ENCODE measurements at places on chromosomes 13 and 19. TPM values are rescaled to one million over a fixed set of nuclear protein-coding genes. Genes with fewer than 3 reads are reported as not detected.

ZNF66 gene
- 5.2 TPM for total RNA-seq

MAMSTR gene
- 0.87 TPM for total RNA-seq

IGFL4 gene
- total RNA-seq = not detected

IL11 gene
- total RNA-seq = 38.4 TPM

CGB2 gene
- total RNA-seq = 1.0 TPM

ZNF536 gene
- total RNA-seq = 0.75 TPM

B3GNT3 gene
- 6.8 TPM for total RNA-seq

CAPS gene
- total RNA-seq = 5.3 TPM

DNA sequence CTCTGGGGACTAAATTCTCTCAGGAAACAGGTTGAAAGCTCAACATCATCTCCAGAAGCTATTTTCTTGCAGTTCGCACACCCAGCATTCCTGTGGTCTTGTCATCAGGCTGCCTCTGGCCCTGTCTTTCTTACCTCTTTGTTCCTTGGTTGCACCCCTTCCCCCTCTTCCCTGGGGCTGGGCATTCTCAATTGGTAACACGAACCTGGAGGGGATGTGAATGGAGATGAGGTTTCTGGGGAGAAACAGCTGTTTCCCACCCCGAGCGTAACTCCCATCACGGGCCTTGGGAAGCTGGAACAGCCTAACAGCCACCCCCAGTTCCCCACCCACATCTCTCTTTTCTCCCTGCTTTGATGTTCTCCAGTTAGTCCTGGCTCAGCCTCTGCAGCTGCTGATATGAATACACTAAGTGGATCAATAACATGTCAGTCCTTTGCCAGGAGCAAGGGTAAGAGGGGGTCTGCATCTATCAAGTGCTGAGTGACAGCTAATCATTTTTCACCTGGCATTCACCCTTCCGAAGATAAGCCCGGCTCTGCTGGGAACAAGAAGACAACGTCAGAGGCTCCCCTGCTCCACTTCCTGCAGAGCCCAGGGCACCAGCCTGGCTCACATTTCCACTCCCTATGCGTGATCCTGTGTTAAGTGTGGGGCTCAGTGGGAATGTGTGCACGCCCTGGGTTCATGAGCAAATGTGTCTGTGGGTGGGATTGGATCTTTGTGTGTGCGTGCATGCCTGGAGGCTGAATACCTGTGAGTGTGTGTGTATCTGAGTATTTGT, 74.0 kb upstream of the KCTD15 start:
- DNase-seq = no peak

GRCh38 chr13:99341969-99342722, 34.9 kb upstream of the GPR183 start:
- DNase-seq = no peak

DNA sequence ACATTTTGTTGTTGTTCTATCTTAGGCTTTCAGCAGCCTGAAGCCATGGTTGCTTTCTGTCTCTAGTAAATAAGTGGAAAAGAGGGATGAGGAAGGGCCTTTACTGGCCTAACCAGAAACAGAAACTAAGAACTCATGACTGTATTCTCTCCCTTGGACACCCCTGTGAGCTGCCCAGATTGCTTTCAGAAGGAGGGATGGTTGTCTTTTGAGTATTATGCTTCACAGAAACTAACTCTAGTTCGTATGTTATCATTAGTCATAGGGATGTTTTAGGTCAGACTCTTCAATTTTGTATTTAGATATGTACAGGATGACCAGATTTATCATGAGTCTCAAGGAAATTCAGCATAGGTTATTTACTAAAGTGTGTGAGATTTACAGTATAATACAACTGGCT, 17.5 kb downstream of the BORA start:
- DNase-seq = no peak

- DNase-seq = no peak
These were observed 754.9 kb downstream of the OLFM4 start for GRCh38 chr13:53783471-53783870.

GRCh38 chr13:20559659-20560356, 7.1 kb upstream of the IFT88 start:
- peak; percentile 54 for DNase-seq

DNA sequence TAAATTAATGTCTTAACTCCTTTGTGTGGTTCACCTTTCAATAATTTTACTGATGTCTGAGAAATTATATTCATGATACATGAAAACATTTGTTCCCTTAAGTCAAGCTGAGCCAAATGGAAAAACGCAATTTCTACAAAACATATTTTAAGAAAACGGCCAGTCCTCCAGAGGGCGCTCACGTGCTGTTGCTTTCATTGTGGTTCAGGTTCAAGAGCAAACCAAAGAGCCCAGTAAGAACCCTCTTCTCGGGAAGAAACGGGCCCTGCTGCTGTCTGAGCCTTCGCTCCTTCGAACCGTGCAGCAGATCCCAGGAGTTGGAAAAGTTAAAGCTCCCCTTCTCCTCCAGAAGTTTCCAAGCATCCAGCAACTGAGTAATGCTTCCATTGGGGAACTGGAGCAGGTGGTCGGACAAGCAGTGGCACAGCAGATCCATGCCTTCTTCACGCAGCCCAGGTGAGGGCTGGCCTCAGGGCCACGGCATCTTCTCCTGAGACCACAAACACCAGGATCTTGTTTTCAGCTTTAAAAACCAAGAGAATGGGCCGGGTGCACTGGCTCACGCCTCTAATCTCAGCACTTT, 4.3 kb downstream of the FAAP24 start:
- peak; percentile 55 for DNase-seq
